ENCODE measurements at places on chromosomes 4 and X.

- peak; percentile 29 for DNase-seq
These were observed 230.9 kb downstream of the C4orf33 start for GRCh38 chr4:129326571-129327460.

- DNase-seq = no peak
These were observed 460.5 kb upstream of the CNKSR2 start for GRCh38 chrX:20913760-20914159.

DNA sequence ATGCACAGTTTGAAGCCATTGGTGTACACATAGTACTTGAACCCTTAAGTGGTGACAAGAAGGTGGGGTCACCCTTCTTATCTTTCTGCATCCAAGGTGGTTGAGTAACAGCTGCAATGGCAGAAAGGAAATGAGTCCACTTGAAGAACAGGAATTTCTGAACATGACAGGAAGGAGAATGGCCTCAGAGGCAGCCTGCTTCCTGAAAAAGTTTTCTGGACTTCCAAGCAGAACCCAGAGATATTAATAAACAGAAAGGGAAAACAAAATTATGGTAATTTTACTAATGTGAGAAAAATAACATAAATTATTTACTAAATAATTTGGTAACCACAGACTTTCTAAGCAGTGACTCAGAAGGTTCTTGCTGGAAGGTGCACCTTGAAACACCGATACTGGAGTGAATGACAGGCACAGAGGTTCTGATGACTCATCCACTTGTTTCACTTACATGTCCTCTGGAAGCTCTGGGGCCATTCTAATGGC lies 119.9 kb upstream of the HS3ST1 start:
- no peak for DNase-seq

GRCh38 chrX:149284616-149285015 lies 220.5 kb downstream of the IDS start:
- DNase-seq = no peak

DNA sequence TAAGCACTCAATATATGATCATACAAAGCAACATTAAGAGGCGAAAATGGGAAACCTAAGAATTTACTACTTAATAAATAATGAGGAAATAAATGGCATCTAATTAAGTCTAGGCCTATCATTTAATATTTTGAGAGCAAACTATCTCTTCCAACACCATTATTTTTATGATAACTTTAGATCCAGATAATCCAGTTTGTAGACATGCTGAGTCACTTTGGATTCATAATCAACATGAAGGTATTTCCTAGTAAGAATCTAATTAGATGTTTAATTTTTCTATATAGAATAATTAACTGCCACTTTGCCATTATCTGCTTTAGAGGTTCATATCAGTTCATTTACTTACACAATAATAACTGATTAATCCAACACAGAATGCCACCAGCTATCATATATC lies 336.2 kb downstream of the INPP4B start:
- DNase-seq = no peak

- DNase-seq = no peak
These were observed 36.0 kb downstream of the FUNDC1 start for GRCh38 chrX:44506678-44507077.

GRCh38 chrX:39755143-39756032 lies 342.4 kb downstream of the BCOR start:
- DNase-seq = no peak

GRCh38 chr4:98891478-98892337 lies 37.2 kb downstream of the EIF4E start:
- DNase-seq = no peak

- DNase-seq = no peak
These were observed 129.7 kb downstream of the FRAS1 start for GRCh38 chr4:78186597-78187543.

GRCh38 chrX:65688403-65688871 lies 21.0 kb downstream of the MSN start:
- DNase-seq = no peak

GRCh38 chr4:19512086-19512485 lies 739.6 kb upstream of the SLIT2 start:
- DNase-seq = no peak

DNA sequence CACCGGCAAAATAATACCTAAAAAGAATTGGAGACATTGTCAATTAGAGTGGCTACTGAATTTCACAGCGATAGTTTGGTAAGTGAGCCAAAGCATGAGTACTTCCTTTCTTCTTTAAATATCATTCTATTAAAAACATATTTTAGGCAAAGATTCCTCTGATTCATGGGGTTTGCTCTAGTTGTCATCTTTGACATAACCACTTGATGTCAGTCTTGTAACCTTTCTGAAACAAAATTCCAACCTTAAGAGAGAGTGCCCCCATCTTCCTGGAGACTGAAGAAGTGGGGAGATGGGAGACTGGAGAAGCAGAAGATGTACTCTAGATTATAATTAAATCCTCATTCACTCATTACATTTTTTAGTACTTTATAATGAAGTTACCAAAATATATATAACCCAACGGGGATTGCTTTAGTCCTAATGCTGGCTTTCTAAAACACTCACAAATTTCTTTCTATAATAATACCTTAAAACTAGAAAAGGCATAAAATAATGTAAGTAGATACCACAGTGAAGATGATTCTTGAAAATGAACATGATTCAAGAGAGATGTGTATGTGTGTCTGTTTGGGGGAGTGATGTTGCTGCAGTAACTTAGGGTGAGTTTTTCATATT lies 96.4 kb downstream of the EMCN start:
- DNase-seq = no peak

- peak; percentile 57 for DNase-seq
These were observed 51.7 kb upstream of the AFF2 start for GRCh38 chrX:148448686-148449085.

GRCh38 chr4:16665942-16666551 lies 232.4 kb downstream of the LDB2 start:
- no peak for DNase-seq

- DNase-seq = no peak
These were observed 166.1 kb upstream of the KLF8 start for GRCh38 chrX:56066016-56066415.

DNA sequence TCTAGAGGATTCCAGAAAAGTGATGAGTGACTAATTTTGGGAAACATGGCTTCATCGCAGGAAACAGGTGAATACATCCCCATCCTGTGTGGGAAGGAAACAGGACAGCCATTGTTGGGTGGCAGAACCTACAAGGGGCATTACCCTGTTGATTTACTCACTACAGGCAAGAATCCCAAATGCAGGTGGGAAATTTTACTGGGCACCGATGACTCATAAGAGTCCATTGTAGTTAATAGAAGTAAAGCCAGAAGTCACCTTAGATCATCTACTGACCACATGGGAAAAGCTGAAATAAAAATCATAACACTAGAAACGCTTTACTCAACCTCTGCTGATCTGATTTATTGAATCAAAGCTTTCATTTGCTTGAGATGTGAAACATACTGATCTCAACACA lies 136.4 kb downstream of the TRIML1 start:
- DNase-seq = no peak

- DNase-seq = no peak
These were observed 17.4 kb downstream of the DGKQ start for GRCh38 chr4:955931-956381.

- DNase-seq = no peak
These were observed 214.6 kb upstream of the FAM241A start for GRCh38 chr4:111930659-111931058.

- DNase-seq = no peak
These were observed 282.2 kb upstream of the KLF3 start for GRCh38 chr4:38381788-38382187.

- no peak for DNase-seq
These were observed 72.0 kb upstream of the MAGEB16 start for GRCh38 chrX:35726176-35726575.

All from NCI-H187 treated with DMSO at 0.1 percent for 48 hours (cell line).